AG04449 (cell line): ENCODE measurements at places on chromosomes 2 and 18.

GRCh38 chr2:28101892-28102291, 211.4 kb downstream of the BABAM2 start:
- DNase-seq, result no peak

DNA sequence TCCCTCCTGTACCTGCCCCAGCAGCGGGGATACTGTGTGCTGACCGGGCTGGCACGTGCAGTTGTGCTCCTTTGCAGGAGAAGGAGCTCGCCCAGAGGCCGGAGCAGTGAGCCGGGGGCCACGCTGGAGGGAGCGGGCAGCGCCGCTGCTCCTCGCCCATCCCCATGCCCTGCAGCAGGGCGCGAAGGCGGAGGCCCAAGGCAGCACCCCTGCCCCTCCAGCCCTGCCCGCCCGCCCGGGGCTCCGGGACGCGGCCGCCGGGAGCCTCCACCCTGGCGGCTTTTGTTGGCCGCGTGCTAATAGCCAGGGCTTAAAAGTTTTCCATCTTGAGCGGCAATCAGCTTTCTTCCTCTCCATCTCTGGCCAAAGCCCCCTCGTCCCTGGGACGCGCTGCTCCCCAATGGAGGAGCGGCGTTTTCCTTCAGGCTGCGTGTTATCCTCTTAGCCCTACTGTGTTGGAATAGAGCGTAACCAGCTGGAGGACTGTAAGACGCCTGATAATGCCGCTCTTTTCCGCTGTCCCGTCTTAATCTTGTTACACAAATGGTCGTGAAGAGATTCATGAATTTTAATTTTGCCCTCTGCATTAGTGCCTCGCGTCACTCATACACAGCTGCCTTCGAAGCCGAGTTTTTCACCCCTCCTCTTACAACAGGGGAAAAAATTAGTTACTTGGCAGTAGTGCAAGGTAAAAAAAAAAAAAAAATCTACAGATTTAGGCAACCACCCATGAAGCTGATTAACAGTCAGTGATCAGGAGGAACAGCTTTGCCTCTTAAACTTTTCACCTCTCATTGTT, 172.9 kb upstream of the SIX3 start:
- no peak for DNase-seq

GRCh38 chr2:175742367-175742766, 259.7 kb downstream of the LNPK start:
- no peak for DNase-seq

DNA sequence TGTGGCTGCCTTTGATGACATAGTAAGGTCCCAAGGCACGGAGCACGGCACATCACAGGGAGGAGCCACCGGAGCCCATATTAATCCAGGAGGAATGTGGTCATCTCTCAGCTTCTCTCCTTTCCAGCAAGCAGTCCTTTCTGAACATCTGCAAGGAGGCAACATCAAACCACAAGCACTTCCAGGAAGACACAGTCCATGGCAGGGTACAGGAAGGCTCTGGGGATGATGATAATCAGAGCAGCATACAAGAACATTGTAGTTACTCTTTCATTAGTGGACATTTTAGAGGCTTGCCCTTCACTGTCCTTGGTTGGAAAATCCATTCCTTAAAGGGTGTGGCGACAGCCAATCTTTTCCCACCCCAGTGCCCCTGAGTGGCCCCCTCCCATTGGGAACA, 31.1 kb downstream of the YPEL5 start:
- no peak for DNase-seq

GRCh38 chr2:99948010-99948409, 194.4 kb downstream of the AFF3 start:
- no peak for DNase-seq

- no peak for DNase-seq
Observed at GRCh38 chr2:219527076-219527394, 12.8 kb downstream of the ASIC4 start.

DNA sequence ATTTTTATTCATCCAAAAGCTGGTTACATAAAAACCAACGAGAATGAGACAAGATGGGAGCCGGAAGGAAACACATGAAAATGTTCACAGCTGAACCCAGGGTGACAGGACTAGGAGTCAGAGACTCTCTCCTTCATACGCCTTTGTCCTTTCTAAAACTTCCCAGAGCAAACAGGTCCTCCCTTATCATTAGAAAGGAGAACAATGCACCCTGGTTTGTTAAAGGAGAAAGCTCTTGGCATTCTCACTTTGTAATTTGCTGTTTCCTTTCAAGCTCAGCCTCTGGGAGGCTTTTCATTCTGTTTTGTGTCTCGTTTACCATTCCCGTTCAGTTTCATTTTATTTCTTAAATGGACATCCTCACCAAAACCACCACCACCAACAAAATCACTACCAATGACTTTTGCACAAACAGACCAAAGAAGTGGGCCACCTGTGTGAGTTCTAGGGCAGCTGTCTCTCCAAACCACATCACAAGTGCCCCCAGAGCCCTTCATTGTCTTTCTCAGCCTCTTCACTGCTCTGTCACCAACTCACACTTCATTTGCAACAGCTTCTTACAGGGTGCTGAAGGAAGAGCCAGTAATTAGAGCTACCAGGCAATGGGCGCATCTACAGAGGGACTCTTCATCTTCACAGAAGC, 105.3 kb downstream of the HDAC4 start:
- DNase-seq, result no peak

DNA sequence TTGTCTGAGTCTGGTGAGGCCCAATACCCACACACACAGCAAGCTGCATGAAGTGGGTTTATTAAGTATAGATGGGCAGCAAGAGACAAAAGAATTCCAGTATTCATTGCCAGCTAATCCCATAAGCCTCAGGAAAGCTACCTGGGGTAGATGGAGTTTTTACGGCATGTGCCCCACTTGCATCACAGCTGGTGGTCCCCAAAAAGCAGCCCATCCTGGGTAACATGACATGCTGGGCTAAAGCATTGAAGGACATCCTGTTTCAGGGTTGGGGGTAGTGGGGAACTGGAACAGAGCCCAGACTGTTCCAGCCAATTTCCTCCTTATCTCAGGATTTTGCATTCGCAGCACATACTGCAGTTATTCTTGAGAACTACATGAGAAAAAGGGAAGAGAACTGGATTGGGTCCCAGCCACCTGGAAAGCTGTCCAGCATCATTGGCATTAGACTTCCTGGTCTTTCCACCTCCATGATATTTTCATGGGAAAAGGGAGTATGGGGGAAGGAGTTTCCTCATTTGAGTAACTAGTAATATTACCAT, 240.1 kb upstream of the MMADHC start:
- DNase-seq, result no peak

DNA sequence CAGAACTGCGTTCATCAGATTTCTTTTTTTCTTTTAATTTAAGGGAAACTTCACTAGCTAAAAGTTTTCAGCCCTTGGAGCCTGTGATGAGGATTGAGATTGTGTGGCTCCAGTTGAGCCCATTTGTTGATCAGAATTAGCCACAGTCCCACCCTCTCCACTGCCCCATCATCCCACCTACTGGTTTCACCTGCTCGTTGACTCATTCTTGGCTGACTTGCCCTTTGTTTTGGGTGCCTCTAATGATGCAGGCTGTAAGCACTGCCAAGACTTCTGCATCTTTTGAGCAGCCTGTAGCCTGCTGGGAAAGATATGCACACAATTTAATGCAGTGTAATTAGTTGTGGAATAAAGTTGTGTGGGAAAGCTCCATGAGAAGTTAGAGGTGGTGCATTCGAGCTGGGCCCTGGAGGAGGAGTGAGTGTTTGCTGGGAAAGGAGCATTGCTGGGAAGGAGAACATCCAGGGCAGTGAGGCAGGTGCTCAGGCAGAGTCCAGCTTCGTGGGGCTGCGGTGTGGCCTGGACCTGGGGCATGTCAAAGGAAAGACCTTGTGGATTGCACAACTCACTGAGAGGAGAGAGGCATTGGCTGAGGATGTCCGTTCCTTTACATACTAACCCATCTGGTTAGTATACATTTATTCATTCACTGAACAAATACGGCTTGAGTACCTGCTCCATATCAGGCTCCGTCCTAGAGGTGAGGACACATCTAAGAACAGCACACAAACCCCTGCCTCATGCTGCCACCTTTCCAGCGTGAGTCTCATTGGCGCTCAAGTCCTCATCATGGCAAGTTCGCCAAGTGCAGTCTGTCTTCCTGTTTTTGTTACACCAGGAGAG, 18.2 kb downstream of the ASPRV1 start:
- DNase-seq, result no peak

GRCh38 chr2:225122583-225123486, 80.6 kb upstream of the DOCK10 start:
- DNase-seq, result no peak
